ENCODE measurements at places on chromosomes 3 and 15.

DNA sequence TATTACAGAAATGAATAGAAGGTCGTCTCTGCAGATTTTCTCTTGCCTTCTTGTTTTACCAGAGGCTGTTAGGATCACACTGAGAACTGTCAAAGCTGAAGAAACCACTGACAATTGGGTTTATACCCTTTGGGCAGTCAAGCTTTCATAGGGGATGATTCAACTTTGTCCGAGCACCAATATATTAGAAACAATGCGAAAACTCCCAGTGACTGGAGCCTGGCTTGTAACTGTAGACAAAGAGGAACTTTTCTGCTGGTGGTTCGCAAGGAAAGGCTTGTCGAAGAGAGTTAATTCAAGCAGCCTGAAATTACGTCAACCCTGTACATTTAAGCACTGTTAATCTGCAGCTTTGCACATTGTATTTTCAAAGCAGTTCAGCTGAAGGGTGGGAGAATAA, 193.2 kb upstream of the ZNF385D start:
- DNase-seq, result no peak
- no peak overlapping the region for H3K4me3 ChIP-seq
- H3K27me3 ChIP-seq, result no peaks in the 10 kb centered on the region
- H3K36me3 ChIP-seq, result no peaks in the 10 kb centered on the region
- no peaks in the 10 kb centered on the region for H3K4me1 ChIP-seq

DNA sequence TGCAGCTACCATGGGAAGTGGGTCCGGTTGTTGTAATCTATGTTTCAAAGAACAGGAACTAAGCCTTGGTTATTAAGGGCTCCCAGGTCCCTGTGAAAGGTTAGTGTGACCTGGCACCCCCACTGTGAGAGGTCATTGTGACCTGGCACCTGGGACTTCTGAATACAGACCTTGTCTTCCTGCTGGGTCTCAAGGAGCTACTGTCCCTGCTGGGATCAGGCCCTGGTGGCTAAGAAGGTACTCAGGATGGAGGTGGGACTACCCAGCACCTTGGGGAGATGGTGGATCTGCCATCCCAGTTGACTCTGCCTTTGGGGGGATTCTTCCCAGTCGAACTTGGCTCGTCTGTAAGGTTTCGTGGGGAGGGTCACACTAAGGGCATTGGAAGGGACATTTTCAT, 10.3 kb upstream of the SLCO2A1 start:
- H3K27me3 ChIP-seq, result peaks cover 4% of the 10 kb centered on the region
- H3K36me3 ChIP-seq, result no peaks in the 10 kb centered on the region
- DNase-seq, result no peak

GRCh38 chr3:105458518-105459215, 92.0 kb downstream of the ALCAM start:
- no peak overlapping the region for H3K4me3 ChIP-seq
- H3K4me1 ChIP-seq, result no peaks in the 10 kb centered on the region
- H3K36me3 ChIP-seq, result no peaks in the 10 kb centered on the region
- H3K27ac ChIP-seq, result no peak overlapping the region

- DNase-seq, result no peak
- no peaks in the 10 kb centered on the region for H3K36me3 ChIP-seq
- H3K4me1 ChIP-seq, result no peaks in the 10 kb centered on the region
- H3K27me3 ChIP-seq, result no peaks in the 10 kb centered on the region
- H3K27ac ChIP-seq, result no peak overlapping the region
These were observed 21.3 kb upstream of the P2RY13 start for GRCh38 chr3:151350656-151351055.

GRCh38 chr3:99409961-99410360, 228.4 kb upstream of the COL8A1 start:
- H3K27me3 ChIP-seq, result no peaks in the 10 kb centered on the region
- no peak overlapping the region for H3K4me3 ChIP-seq
- H3K36me3 ChIP-seq, result no peaks in the 10 kb centered on the region
- H3K27ac ChIP-seq, result no peak overlapping the region
- no peaks in the 10 kb centered on the region for H3K4me1 ChIP-seq

GRCh38 chr3:155519078-155519477, 225.6 kb upstream of the STRIT1 start:
- no peaks in the 10 kb centered on the region for H3K4me1 ChIP-seq
- no peak overlapping the region for H3K27ac ChIP-seq
- H3K36me3 ChIP-seq, result no peaks in the 10 kb centered on the region
- no peaks in the 10 kb centered on the region for H3K27me3 ChIP-seq
- H3K4me3 ChIP-seq, result no peak overlapping the region

- no peaks in the 10 kb centered on the region for H3K27me3 ChIP-seq
- no peak for DNase-seq
- H3K4me1 ChIP-seq, result no peaks in the 10 kb centered on the region
- H3K27ac ChIP-seq, result no peak overlapping the region
- no peak overlapping the region for H3K4me3 ChIP-seq
These were observed 161.4 kb downstream of the GMNC start for GRCh38 chr3:190701096-190701532.

GRCh38 chr3:177418787-177419186, 221.5 kb upstream of the TBL1XR1 start:
- no peaks in the 10 kb centered on the region for H3K4me1 ChIP-seq
- no peak overlapping the region for H3K27ac ChIP-seq
- no peak for DNase-seq

DNA sequence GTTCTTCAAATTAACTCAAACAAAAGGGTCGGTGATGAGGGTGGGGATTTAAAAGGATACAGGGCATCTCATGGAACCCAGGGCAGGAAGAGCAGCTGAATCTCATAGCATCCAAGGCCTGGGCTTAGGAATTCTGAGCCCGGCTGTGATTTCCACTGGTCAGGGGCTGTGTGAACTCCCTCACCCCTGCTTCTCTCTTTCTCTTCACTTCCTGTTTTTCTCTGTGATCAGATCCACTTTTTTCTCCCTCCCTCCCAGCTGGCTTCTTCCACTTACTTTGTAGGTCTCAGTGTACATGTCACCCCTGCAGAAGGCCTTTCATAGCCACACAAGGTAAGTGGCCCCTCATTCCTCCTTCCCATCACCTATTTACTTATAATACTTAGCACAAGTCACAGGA, 68.2 kb upstream of the CORO2B start:
- no peak overlapping the region for H3K4me3 ChIP-seq
- H3K27ac ChIP-seq, result no peak overlapping the region
- no peaks in the 10 kb centered on the region for H3K4me1 ChIP-seq
- DNase-seq, result no peak
- H3K36me3 ChIP-seq, result no peaks in the 10 kb centered on the region
- H3K27me3 ChIP-seq, result no peaks in the 10 kb centered on the region

DNA sequence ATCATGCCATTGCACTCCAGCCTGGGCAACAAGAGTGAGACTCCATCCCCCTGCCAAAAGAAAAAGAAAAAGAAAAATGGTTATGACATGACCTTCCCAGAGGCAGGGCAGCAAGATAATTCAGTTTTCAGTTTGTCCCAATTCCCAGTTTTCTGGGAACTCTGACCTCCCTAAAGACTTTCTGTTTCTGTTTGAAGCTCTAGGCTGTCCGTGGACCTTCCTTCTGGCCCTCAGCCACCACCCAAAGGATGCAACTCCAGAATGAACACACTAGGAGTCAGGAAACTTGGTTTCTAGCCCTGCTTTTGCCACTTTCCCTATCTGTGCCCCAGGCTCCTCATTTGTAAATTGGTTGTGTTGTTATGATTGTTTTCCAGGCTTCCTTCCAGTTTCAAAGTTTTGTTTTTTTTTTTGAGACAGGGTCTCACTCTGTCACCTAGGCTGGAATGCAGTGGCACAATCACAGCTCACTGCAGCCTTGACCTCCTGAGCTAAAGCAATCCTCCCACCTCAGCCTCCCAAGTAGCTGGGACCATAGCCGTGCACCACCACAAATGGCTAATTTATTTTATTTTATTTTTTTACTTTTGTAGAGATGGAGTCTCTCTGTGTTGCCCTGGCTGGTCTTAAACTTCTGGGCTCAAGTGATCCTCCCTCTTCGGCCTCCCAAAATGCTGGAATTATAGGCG, 68.6 kb downstream of the CDC25A start:
- DNase-seq, result no peak
- H3K27ac ChIP-seq, result no peak overlapping the region
- H3K36me3 ChIP-seq, result no peaks in the 10 kb centered on the region
- H3K4me3 ChIP-seq, result no peak overlapping the region
- no peaks in the 10 kb centered on the region for H3K4me1 ChIP-seq

- H3K36me3 ChIP-seq, result peaks cover 65% of the 10 kb centered on the region
- DNase-seq, result no peak
- H3K4me3 ChIP-seq, result no peak overlapping the region
- H3K27me3 ChIP-seq, result no peaks in the 10 kb centered on the region
- H3K4me1 ChIP-seq, result peaks cover 11% of the 10 kb centered on the region
These were observed 31.1 kb downstream of the RBM5 start for GRCh38 chr3:50119786-50120185.

DNA sequence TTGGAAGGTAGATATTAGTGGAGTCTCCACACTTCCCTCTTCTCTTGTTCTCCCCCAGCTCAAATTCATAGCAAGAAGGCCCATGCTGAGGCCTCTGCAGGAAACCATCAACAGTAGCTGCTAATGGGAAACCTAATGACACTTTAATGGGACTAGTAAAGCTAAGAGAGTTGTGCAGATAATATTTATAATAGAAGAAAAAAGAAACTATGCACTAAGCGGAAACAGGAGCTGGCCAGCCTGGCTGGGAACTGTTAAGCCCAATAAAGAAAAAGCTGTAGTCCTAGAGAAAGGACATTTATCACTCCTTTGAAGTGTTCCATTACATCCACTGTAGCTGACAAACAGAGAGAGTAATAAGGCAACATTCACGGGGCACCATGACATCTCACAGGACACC, 229.6 kb downstream of the IGSF11 start:
- no peaks in the 10 kb centered on the region for H3K4me1 ChIP-seq
- H3K36me3 ChIP-seq, result no peaks in the 10 kb centered on the region
- H3K27ac ChIP-seq, result no peak overlapping the region
- no peak for DNase-seq
- H3K4me3 ChIP-seq, result no peak overlapping the region
- peaks cover 12% of the 10 kb centered on the region for H3K27me3 ChIP-seq

DNA sequence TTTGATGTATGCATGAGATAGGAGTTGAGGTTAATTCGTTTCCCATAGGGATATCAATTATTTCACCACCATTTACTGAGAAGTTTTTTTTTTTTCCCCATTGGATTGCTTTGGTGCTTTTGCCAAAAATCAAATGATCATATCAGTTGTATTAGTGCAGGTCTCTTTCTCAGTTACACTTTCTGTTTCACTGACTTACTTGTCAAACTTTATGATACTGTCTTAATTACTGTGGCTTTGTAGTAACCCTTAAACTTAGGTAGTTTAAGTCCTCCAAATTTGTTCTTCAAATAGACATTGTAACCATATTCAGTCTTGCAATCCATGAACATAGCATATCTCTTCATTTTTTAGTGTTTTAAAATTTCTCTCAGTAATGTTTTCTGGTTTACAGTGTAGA, 259.9 kb upstream of the SLCO3A1 start:
- H3K27ac ChIP-seq, result no peak overlapping the region
- peaks cover 2% of the 10 kb centered on the region for H3K27me3 ChIP-seq
- H3K36me3 ChIP-seq, result no peaks in the 10 kb centered on the region
- H3K4me3 ChIP-seq, result no peak overlapping the region

DNA sequence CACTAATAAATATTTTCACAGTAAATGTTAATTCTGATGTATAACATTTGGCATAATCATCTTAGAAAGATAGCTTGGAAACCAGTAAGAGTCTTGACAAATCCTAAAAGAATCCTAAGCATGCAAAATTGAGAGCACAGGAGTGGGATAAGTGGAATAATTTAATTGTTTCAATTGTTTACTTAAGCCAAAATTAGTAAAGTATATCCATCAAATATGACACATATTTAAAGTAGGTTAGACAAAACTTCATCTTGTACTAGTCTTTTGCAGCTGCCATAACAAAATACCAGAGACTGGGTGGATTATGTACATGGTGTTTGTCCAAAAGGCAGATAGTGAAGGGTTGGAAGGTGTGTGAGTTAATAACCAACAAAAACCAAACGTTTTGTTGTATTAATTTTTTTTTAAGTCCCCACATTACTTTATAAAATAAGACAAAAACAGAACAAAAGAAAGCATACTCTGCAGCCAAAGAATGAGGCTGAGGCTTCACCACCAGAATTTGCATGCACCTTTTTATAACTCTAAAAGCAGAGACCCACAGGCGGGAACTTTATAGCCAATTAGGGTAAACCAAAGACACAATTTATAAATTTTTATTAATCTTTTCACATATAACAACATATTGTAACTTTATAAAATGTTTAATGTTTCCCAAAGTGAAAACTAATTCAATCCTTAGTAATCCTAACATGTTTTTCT, 41.9 kb upstream of the CD200R1L start:
- no peak overlapping the region for H3K27ac ChIP-seq
- H3K27me3 ChIP-seq, result peaks cover 8% of the 10 kb centered on the region
- no peak for DNase-seq
- no peak overlapping the region for H3K4me3 ChIP-seq

GRCh38 chr3:188431553-188431952, 277.6 kb downstream of the LPP start:
- no peak overlapping the region for H3K27ac ChIP-seq
- DNase-seq, result no peak
- H3K27me3 ChIP-seq, result no peaks in the 10 kb centered on the region

DNA sequence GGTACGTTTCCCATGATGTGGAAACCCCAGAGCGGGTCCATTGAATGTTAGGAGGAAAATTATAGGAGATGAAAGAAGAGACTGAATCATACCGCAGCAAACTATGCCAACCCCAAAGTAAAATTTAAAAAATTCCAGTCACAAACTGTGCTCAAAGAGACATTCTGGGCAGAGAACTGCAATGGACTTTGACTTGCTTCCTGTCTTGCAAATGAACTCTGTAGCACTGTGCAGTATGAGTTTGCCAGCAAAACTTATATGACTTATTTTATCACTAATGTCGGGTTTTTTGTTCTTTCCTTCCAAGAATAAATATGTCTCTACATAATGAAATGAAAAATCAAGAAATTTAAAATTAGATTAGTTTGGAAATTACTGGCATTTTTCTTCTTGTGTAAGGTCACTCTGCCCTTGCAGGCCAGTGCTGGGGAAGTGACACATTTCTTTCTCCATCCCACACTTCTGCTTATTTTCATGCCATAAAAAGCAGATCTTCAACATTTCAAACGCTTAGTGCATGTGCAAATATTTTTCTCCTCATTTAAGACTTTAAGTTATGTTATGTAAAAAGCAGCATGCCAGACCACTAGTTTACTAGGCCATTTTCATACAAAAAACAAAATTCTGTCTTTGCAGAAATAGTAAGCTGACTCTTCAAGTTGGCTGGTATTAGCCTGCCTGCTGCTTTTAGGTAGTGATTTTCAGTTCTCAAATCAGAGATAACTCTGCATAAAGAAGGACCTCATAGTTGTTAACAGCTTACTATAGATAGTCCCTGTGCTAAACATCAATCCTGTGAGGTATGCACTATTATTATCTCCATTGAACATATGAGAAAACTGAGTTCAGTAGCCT, 32.2 kb upstream of the SSR3 start:
- H3K36me3 ChIP-seq, result no peaks in the 10 kb centered on the region
- no peak overlapping the region for H3K27ac ChIP-seq
- H3K4me3 ChIP-seq, result no peak overlapping the region
- DNase-seq, result no peak
- H3K4me1 ChIP-seq, result no peaks in the 10 kb centered on the region

- no peak overlapping the region for H3K27ac ChIP-seq
- no peaks in the 10 kb centered on the region for H3K36me3 ChIP-seq
- no peaks in the 10 kb centered on the region for H3K27me3 ChIP-seq
- DNase-seq, result no peak
These were observed 161.6 kb upstream of the LRRC3B start for GRCh38 chr3:26460985-26461384.

All from T-cell (primary cell).